ENCODE measurements at places on chromosomes 6 and 20.

DNA sequence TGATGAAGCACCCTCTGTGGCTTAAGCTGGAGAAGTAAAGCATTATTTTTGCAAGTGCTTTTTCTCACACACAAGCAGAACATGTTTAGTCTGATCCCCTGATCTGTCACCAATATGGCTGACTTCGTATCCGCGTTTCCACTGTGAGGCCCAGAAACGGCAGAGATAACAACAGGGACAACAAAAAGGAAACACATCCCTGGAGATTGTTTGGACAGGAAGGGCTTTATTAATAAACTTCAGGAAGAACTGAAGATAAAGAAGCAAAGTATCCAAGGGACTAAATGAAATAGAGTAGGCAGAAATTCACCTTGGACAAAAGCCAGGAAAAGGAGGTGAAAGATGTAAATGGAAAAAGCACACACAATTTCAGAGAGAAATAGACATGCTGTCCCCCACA is 49.2 kb downstream of the RARS2 start:
- no peak for DNase-seq

DNA sequence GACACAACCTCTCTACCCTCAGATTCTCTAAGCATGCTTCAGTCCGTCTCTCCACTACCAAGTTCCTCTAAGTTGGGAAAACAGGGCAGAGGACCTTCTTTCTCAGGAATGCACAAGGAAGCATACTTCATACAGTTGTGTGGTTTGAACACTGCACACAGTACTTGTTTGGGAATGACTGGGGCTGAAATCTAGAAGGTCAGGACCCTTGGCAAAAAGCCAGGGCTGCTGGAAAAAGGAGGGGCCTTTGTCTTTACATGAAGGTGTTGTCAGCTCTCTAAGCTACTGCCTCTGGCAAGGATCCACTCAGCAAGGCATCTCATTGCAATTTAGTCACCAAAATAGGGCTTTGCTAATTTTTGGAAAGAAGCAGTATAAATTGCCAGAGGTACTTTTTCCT is 20.7 kb upstream of the HEY2 start:
- no peak for DNase-seq

DNA sequence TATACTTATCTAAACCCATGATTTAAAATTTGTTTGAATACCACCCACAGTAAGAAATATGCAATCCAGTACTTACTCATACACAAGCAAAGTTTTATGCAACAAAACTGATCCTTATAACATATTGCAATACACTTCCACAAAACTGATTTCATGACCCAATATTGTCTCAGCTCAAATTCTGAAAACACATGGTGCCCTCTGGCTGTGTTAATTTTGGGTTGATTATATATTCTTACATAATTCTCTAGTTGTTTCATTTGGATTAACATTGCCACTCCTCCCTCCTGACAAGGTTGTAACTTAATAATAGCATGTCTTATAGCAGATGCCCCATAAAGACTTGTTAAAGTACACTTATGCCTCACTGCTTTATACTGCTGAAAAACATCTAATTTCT is 73.0 kb upstream of the TULP1 start:
- no peak for DNase-seq

DNA sequence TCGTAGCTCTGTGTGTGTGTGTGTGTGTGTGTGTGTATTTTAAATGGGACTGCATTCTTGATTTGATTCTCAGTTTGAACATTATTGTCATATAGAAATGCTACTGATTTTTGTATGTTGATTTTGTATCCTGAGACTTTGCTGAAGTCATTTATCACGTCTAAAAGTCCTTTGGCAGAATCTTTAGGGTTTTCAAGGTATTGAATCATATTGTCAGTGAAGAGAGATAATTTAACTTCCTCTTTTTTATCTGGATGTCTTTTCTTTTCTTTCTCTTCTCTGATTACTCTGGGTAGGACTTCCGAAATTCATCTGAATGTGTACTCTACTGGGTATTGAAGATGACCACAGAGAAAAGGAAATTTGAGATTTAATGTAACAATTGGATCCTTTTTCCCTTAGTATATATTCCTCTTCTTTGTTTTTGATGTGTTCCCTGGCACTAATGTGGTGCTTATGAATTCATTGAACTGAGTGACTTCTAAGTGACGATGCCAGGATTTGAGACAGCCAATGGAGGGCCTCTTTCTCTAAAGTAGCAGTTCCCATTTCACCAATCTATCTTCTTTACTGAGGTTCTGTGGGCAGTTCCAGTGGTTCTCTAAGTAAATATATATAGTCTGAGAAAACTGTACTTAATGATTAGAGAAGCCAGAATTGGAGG is 47.6 kb downstream of the TNFAIP3 start:
- no peak for DNase-seq

DNA sequence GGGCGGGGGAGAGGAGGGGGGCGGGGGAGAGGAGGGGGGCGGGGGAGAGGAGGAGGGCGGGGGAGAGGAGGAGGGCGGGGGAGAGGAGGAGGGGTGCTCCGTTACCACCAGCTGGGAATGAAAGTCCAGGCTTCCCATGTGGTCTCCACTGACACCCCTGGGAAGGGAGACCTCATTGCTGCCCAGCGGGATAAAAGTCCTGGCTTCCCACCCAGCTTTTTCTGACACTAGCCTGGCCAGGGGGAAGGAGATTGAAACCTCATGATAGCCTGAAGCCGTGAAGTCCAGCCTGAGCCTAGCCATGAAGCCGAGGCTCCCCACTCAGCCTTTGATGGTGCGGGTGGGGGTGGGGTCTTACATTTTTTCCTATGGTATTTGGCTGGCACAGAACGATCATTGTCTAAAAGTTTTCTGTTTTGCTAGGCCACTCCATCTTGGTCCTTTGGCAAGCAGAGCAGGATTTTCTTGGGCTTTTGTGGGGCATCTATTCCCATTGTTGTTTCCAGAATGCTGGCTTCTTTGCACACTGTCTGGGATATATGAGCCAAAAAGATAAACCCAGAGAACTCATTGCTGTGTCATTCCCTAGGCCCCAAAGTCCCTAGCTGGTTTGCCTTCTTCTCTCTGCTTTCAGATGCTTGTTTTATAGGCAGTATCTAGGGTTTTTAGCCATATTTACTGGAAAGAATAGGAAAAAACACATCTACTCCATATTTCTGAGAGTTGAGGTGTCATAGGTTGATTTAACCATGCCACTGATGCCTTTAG is 67.9 kb upstream of the RNF24 start:
- DNase-seq, result no peak

- no peak for DNase-seq
Observed at GRCh38 chr20:11376998-11377397, 540.7 kb upstream of the BTBD3 start.

DNA sequence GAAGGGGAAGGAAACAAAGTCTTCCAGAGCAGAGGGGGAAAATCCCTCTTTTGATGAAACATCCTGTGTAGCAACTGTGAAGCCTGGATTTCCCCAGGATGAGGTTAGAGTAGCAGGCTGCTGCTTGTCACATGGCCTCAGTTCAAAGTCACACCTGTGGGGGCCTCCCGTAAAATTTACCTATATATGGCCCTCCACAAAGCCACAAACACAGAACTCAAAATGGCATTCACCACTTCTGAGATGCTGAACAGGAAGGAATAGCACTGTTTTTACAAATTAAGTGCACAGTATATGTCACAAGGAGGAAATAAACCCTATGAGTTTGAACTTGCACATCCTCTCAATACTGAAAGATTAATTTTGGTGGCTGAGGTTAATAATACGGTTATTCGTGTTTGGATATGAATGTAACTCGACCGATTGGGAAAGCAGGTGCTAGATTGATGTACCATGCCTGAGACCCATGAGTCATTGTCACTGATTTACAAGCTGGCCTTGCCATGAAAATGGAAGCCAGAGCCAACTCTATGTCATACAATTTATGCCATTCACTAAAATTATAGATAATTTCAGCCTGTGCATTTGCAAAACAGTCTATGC is 70.6 kb downstream of the SGK1 start:
- DNase-seq, result peak; percentile 29

- DNase-seq, result no peak
Observed at GRCh38 chr6:11428895-11429294, 108.7 kb upstream of the TMEM170B start.

DNA sequence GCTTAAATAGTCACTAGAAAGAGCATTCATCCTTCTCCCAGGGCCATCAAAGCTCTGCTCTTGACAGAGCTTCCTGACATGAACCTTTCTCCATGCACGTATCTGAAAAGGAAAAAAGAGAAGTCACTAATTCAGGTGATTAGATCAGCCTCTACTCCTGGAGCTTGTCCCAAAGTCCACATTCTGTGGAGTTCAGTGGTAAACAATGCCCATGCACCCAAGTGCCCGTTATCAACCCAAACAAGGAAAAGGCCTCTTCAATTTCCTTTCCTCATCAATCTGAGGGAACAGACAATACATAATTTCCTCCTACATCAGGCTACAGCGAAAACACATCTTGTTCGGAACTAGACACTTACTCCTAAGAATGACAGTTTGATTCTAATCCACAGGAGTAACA is 129.2 kb upstream of the PCSK2 start:
- no peak for DNase-seq

- DNase-seq, result no peak
Observed at GRCh38 chr20:33251496-33251895, 15.7 kb downstream of the BPIFA1 start.

DNA sequence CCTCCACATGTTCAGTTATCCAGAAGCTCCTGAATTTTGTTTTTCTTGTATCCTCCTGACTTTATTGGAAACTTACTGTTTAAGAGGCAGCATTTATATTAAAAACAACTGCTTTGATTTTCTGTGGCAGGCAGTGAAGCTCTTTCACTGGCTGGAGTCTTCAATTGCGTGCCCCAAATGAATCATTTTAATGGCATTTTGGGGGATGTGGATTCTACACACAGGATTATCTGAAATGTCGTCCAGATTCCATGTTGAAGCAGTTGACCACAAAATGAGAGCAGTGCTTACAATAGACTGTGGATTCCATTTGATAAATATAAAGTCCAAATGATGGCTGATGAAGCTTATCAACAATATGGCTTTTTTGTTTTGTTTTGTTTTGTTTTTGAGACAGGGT is 41.0 kb upstream of the HIVEP1 start:
- no peak for DNase-seq

DNA sequence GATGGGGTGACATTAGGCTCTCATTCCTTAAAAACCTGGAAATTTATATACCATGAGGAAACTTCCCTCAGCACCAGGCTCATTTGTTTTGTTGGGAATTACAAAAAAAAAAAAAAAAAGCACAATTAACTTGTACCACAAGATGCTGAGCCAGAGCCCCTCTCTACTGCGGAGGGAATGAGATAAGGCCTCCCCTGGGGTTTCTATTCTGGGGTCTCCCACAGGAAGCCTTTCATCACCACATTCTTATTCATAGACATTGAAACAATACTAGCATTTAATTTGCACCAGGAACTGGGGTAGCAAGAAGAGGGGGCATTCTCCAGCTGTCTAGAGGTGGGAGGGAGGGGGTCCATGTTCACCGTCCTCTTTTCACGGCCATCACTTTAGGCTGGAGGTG is 23.0 kb upstream of the RPS6KA2 start:
- DNase-seq, result no peak

- DNase-seq, result no peak
Observed at GRCh38 chr20:10225439-10226060, 6.9 kb downstream of the SNAP25 start.

- no peak for DNase-seq
Observed at GRCh38 chr6:119022796-119023195, 55.7 kb downstream of the FAM184A start.

GRCh38 chr6:11387707-11388430 is 149.7 kb upstream of the TMEM170B start:
- DNase-seq, result no peak

DNA sequence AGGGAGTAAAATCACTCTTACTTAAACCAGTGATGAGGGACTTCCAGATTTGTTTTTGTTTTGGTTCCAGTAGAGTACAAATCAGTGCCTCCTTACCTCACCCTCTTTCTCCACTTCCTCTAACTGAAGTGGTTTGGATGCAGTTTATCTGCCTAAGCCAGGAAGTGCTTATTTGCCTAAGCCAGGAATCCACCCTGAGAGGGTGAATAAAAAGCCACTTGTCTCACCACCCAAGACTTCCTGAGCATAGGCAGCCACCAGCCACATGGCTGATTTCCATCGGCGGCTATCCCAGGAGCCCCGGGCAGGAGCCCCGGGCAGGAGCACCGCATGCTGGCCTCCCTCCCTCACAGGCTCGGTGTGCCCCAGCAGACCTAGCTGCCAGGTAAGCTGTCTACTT is 12.0 kb downstream of the LRP11 start:
- DNase-seq, result no peak

DNA sequence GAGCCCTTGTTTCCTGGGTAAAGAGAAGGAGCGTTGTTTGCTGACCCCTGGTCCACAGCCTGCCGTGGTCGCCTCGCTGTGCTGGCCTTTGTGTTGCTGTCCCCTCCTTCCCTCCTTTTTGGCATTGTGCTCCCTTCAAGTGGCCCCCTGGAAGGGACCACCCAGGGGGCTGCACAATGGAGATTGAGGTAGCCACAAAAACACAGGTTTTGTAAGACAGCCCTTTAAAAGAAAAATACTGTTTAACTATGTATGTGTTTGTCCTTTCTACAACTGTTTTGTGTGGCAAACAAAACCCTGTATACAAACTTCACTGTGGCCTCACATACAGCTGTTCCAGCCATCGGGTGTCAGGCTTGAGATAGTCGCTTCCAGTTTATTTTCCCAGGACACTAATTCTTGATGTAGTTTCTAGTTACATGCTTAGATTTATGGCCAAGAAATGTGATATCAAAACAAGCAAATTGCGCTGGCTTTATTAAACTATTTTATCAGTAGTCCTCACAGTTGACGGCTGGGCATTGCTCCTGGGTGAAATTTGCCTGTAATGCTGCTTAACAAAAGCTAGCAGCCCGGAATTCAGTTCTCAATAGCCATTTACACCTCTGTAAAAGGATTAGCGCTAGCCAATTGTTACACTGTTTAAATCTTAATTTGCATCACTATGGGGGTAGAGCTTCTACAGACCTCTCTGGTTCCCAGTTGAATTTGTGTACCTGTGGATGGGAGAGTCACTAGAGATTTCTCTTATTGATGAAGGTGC is 64.1 kb downstream of the KIZ start:
- no peak for DNase-seq

- no peak for DNase-seq
Observed at GRCh38 chr6:35392111-35392702, 49.8 kb downstream of the PPARD start.
